Activated naive CD4-positive, alpha-beta T cell treated with Interleukin-2 at 50 U/mL for 16 hours (primary cell): ENCODE measurements at places on chromosomes 5 and 9.

GRCh38 chr5:177300236-177300880, 3.2 kb downstream of the RAB24 start:
- DNase-seq = peak; percentile 46

DNA sequence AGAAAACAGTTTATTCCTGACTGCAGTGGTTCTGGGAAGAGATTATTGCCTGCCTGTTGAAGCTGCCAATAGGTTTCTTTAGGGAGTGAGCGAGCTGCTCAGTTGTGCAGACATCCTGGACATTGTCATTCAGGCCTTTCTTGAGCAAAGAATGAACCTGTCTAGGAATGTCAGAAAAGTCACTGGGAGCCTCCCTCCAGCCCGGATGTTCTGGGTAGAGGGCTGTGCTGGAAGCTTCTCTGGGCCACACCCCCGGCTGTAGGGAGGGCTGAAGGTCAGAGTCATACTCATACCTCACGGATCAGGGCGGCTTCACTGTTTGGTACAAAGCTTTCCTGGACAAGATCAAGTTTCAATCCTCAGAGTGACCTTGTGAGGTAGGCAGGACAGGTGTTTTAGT, 33.4 kb upstream of the TBC1D2 start:
- DNase-seq = no peak

- DNase-seq = peak; percentile 40
Measured at GRCh38 chr9:135992486-135993408, 31.6 kb upstream of the UBAC1 start.

GRCh38 chr5:134969166-134969565, 1.5 kb downstream of the CATSPER3 start:
- DNase-seq = no peak

DNA sequence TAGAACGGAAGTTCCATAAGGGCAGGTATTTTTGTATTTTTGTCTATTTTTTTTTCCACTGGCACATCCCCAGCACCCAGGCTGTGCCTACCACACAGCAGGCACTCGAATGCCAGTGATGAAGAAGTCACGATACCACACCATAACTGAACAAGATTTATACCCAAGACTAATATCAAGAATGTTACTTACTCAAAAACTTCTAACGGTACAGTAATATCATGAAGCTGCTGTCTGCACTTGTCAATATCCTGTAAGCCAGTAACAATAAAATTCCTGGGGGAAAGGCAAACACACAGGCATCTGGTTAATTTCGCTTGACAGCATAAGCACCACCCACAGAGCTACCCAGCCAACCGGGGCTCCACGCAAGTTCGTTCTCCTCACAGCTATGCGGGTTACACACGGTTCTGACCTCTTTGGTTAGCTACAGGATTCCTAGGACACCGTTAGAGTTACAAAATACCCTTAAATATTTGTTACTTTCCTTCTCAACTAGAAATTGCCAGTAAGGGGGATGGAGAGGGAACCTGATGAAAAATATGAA, 1.3 kb downstream of the MED10 start:
- DNase-seq = no peak

DNA sequence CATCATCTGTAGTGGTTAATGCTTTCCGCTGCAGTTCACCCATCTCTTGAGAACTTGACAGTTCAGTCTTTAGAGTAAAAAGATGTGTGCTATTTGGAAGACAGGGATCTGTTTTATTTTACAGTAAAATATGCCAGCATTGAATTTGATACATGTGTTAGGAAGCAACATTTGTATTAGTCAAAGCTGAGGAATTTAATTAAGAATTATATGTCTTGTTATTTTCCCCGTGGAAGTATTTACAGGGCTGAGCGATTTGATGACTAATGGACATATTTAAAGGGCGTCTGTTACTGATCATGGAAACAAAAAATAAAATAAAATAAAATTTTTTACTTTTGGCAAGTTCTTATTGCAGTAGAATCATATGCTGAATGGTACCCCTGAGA, 101.3 kb downstream of the PAM start:
- no peak for DNase-seq

GRCh38 chr5:41508696-41509398, 1.6 kb downstream of the PLCXD3 start:
- DNase-seq = no peak

- DNase-seq = no peak
Measured at GRCh38 chr5:43491326-43491725, 7.7 kb upstream of the TMEM267 start.

GRCh38 chr9:94946256-94946655, 219.8 kb downstream of the AOPEP start:
- DNase-seq = no peak

GRCh38 chr5:18114151-18114757, 480.0 kb downstream of the TAF11L14 start:
- no peak for DNase-seq

DNA sequence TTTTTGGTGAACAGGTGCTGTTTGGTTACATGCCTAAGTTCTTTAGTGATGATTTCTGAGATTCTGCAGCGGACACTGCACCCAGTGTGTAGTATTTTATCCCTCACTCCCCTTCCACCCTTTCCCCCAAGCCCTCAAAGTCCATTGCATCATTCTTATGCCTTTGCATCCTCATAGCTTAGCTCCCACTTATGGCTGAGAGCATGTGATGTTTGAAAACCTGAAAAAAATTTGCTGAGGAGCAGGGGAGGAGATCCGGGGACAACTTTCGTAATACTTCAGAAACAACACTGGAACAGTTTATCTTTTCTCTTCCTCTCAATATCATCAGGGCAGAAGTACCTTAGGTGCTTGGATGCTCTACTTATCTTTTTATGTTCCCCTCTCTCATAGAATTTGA, 226.4 kb downstream of the ADAMTS6 start:
- no peak for DNase-seq

DNA sequence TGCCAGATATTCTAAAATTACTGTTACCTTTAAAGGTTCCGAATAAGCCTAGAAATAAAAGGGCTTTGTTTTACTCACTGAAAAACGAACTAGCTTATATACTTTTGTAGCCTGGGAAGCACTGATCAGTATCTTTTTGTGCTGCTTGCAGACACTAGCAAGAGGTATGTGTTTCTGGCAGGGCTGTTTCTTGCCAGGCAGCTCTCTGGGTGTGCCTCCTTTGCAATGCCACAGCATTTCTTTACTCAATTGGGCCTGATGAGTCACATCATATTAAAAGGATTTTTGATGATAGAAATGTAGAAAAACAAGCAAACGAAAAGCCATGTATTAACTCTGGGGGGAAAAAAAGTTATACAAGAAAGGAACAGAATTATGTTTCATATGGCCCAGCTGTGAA, 35.6 kb downstream of the CD180 start:
- DNase-seq = peak; percentile 40

- no peak for DNase-seq
Measured at GRCh38 chr5:404666-405241, 38.2 kb upstream of the EXOC3 start.

DNA sequence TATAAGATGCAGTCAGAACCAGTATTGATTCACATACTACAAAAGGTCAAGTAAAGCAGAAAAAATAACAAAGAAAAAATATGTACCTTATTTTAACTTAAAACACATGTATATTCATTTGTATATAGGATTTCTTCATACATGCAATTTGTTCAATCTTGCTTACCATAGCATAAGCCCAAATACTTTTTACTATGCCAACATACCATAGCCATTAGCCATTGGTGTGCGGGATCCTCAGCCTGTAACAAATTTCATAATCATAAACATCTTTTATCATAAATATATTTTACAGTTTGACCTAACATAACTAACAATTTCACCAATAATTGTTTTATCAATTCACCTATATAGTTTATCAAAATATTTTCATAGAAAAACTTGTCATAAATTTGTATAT, 51.1 kb downstream of the MPDZ start:
- DNase-seq = no peak

DNA sequence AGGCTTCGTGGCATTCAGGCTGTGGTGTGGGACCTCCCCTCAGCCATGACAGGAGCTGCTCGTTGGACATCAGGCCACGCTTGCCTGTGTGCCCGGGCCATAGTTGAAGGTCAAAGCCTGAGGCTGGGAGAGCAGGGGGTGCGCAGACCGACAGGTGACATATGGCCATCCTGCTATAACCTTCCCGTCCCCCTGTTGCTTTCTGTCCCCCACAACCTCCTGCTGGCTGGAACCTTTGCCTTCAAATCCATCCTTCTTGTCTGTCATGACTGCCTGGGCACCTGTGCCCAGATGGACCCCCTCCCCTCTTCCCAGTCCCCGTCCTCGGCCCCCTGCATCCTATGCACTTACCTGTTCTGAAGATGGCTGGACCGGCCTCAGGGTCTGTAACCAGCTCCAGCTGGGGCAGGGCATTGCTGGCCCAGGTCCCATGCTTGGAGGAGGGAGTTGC, 83.2 kb downstream of the WNK2 start:
- DNase-seq = no peak

DNA sequence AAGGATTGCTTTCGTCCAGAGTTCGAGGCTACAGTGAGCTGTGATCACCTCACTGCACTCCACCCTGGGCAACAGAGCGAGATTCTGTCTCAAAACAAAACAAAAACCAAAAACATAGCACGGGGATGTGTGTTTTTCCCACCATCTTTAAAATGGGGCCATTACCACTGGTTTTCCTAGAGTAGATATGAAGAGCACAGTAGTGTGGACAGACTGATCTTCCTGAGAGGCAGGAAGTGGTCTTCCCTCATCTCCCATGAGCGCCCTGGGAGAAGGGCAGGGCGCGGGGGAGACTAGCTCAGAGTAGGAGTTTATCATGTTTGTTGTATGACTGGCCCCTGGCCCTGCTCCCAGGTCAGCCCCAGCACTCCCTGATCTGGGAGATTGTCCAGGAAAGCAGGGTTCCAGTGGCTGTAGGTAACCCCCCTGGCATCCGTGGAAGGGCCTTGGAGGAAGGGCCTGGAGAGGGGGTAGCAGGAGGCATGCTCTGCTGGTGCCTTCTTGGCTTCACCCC, 2.3 kb downstream of the SUSD3 start:
- DNase-seq = peak; percentile 27
